Spinal cord (tissue), 10 donors: ENCODE measurements at places on chromosomes 11 and 22. TPM values are rescaled to one million over a fixed set of nuclear protein-coding genes. Genes with fewer than 3 reads are reported as not detected.

F2 gene
- 0.29 TPM for polyA plus RNA-seq

RFPL3 gene
- polyA plus RNA-seq: 0.38 TPM

CDC42BPG gene
- 1.5 TPM for polyA plus RNA-seq

SYNGR1 gene
- 78.1 TPM for polyA plus RNA-seq

SPON1 gene
- 193 TPM for polyA plus RNA-seq
